Right renal pelvis (tissue), 4 donors: ENCODE measurements at places on chromosomes 6 and 20. TPM values are rescaled to one million over a fixed set of nuclear protein-coding genes. Genes with fewer than 3 reads are reported as not detected.

GRCh38 chr6:170233286-170234205 lies 57.3 kb downstream of the DLL1 start:
- no peak for DNase-seq

The CLDN20 gene
- 0.55 TPM for polyA plus RNA-seq

- no peak for DNase-seq
Measured at GRCh38 chr20:50895111-50895830, 36.0 kb downstream of the ADNP start.

DNA sequence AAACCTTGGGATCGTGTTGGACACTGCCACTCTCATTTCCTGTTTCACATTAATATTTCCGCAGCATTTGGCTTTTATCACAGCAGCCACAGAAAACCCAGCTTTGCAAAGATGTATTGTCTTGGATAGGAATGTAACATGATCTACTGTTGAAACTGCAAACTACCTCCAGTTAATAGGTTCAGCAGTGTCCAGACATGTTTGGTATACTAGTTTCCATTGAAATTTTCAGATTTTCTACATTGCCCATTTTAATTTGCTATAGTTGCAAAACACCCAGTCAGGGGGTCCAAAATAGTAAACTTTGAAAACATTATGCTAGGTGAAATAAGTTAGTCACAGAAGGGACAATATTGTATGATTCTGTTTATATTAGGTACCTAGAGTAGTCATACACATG lies 3.3 kb downstream of the ANKRD6 start:
- DNase-seq = no peak

- DNase-seq = no peak
Measured at GRCh38 chr20:62365814-62366369, 1.2 kb downstream of the LAMA5 start.

The SLC44A4 gene
- 44.2 TPM for polyA plus RNA-seq

DNA sequence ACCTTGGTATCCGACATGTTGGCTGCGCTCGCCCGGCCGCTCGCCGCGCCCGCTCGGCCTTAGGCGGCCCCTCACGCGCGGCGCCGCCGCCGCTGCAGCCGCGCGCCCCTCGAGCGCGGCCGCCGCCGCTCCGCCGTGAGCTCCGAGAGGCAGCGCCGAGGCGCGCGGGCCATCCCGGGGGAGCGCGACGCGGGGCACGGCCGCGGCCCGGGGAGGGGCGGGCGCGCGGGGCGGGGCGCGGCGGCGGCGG lies at the start of gene KIF13A:
KIF13A (minus strand) TSS at position 189 of the 250 bp plus-strand sequence; CDS start at position 17, 172 bp downstream.
- no peak for DNase-seq

The KIF25 gene
- 0.90 TPM for polyA plus RNA-seq

DNA sequence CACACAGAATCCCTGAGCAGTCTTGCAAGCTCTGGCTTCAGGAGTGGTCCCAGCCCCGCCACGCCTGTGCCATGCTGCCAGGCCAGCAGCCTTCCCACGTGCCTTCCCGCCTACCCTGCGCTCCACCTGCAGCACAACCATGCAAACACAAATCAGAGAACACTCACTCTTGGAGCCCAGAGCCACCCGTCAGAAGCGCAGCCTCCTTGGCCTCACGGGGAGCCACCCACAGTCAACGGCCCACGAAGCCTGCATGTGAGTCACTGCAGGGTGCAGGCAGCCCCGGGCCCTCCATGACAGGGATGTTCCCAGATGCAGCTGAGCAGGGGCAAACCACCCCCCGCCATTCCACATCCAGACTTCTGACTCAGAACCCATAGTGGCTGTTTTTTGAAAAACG lies 217.0 kb downstream of the DLL1 start:
- DNase-seq = no peak

- no peak for DNase-seq
Measured at GRCh38 chr6:28673787-28674671, 148.3 kb downstream of the GPX5 start.

DNA sequence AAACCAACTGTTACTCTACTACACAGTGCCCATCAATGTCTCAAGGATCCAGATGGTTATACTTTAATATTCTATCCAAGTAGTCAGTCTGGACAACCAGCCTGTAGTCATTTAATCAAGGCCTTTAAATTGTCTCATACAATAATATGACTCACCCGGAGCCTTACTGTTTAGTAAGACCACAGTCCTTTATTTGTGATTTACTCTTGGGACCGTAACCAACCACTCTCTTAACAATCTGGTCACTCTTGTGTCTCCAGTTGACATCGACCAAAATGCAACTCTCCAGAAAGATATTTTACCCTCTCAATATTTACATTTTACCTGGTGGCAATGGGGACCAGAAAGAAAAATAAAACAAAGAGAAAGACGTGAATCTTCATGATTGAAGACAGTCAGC lies 14.9 kb downstream of the DEFB114 start:
- DNase-seq = no peak

The PBOV1 gene
- not detected for polyA plus RNA-seq

DNA sequence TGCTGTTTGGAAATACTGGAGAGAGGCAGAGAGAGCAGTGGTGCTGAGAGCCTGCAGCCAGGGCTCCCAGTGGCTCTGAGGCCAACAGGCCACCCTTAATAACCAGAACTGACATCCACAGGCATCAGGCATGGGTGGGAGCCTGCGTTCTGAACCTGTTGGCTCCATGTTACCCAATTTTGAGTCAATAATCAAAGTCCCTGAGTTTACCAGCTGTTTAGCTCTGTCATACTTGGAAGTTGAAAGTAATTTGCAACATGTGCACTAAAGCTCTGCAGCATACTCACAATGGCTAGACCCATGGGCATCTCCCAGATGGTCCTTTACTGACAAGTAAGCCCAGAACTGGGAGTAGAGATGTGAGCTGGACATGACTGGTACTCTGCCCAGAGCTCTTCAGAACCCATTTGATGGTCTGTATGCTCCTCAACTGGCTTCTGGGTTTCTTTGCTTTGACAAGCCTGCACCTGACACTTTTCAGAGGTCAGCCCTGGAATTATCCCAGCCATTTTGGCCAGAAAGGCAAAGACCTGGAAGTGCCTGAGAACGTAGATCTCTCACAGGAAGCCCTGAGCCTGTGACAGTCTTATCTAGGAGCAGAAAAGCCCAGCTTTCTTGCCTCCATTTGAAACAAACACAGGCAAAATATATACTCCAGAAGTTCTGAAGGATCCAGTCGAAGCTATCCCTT lies 122.4 kb upstream of the CITED2 start:
- no peak for DNase-seq

GRCh38 chr6:170174124-170174770 lies 116.6 kb downstream of the DLL1 start:
- DNase-seq = no peak

The BCAS4 gene
- polyA plus RNA-seq = 6.1 TPM

DNA sequence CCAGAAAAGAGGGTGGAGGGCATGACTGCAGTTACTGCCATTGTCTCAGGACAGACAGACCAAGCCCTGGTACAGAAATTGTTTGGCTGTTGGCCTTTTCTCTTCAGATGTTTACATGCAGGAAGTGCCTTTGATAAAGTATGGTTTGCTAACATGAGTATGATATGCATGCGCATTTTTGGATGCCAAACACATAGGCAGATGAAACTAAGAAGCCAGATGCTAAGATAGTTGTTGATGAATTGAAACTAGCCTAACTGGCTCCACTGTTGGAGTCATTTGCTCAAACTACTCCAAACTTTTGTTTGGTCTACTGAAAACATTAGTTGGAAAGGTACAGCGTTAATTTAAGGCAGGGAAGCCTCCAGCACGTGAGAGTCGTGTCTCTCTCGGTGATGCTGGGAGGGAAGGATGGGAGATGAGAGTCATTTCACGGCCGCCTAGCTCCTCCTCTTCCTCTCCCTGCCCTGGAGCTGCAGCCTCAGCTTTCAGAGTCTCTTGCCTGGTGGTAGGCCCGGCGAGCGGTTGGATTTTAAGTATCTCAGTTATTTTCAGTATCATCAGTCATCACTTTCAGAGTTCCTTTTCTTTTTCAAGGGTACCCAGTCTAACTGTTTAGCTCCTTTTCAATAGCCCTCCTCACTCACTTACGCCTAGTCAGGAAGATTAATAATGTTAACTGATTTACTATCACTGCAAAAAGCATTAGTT lies 29.7 kb downstream of the RREB1 start:
- no peak for DNase-seq

DNA sequence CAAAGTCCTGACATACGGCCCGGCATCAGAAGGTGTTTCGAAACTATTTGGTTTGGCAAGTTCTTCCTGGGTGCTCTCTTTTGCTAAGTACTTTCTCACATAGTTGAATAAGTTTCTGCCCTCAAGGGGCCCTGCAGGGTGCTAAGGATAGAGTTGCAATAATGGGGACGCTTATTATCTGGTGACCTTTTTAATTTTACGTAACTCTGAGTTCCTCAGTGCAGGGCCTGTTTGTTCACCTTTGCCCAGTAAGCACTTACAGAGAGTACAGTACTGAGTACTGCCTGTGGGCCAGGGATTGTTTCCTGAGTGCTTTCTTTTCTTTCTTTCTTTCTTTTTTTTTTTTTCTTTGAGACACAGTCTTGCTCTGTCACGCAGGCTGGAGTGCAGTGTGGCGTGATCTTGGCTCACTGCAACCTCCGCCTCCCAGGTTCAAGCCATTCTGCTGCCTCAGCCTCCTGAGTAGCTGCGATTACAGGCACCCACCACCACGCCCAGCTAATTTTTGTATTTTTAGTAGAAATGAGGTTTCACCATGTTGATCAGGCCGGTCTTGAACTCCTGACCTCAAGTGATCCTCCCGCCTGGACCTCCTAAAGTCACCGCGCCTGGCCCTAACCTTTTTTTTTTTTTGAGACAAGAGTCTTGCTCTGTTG lies 4.5 kb upstream of the PXMP4 start:
- DNase-seq = no peak

GRCh38 chr20:32010101-32010500 lies at the start of gene CCM2L:
CCM2L (plus strand) TSS chr20:32010438; CDS start chr20:32010455, 17 bp downstream.
- no peak for DNase-seq

- no peak for DNase-seq
Measured at GRCh38 chr6:24453921-24454320, 35.5 kb downstream of the GPLD1 start.

The ATP6V1G2 gene
- 6.7 TPM for polyA plus RNA-seq

DNA sequence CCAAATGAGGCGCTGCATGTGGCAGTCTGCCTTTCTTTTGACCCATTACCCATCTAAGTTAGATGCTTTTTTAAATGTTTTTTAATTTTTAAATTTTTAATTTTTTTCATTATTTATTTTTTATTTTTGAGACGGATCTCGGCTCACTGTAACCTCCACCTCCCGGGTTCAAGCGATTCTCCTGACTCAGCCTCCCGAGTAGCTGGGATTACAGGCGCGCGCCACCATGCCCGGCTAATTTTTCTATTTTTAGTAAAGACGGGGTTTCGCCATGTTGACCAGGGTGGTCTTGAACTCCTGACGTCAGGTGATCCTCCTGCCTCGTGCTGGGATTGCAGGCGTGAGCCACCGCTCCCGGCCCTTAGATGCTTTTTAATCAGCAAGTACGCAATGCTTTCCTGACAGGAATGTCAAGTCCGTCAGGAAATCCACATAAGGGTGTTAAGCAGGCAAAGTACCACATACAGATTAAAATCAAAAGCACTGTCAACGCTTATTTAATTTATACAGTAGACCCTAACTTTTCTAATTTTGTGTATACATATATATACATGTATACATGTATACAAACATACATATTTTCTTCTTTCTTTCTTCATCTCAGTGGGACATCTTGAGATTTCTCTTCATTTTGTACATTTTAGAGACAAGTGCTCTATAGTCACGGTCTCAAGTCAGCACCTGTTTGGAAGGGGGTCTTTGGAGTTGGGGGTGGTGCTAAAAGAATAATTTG lies 995 bp upstream of the GSTA4 start:
- peak; percentile 28 for DNase-seq

- peak; percentile 37 for DNase-seq
Measured at GRCh38 chr6:32933661-32934085, 7.2 kb downstream of the HLA-DMB start.

DNA sequence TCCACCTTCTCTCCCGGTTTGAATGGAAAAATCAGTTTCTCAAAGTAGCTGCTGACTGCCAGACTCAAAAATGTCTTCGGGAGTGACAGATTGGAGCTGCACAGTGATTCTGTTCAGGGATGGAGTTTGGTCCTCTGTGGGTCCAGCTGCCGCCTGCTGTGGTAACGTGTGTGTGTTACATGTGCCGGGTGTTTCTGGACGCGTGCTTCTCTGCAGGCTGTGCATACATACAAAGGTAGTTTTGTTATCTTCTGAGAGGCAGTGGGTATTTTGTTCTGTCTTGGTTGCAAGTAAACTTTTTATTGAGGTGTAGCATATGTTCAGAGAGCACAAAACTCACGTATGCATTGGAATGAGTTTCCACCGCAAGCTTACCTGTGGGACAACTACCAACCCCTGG lies 41.3 kb upstream of the NAA20 start:
- no peak for DNase-seq

DNA sequence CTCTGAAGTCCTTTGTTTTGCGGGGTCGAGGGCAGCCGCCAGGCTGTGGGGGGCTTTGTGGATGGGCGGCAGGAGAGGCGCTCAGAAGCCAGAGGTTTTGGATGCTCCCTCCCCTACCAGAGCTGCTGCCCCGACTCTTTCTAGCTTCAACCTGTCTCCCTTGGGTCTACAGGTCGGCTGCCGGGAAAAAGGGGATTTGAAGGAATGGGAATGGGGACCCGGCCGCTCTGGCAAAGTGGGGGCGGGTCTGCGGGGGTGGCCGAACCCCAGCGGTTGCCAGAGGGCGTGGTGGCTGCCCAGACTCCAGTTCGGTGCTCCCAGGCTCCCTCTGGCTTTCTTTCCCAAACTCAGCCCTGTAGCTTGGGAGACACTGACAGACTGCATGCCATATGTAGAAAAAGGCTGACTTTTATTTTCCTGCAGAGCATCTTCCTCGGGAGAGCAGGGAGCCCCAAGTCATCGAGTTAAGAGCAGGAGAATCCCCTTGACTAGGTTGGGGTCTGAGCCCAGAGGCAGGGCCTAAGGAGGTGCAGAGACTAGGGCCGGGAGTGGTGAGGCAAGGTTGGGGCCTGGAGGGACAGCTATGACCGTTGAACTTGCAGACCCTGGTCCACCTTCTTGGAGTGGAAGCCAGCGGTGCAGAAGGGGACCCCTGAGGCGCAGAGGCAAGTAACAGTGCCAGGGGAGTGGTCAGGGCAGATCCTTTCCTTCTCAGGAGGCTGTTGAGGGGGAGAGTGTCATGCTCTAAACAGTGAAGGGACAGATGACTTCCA lies 1.4 kb upstream of the PPP1R18 start:
- no peak for DNase-seq
